ENCODE measurements at places on chromosomes 5 and 9.

DNA sequence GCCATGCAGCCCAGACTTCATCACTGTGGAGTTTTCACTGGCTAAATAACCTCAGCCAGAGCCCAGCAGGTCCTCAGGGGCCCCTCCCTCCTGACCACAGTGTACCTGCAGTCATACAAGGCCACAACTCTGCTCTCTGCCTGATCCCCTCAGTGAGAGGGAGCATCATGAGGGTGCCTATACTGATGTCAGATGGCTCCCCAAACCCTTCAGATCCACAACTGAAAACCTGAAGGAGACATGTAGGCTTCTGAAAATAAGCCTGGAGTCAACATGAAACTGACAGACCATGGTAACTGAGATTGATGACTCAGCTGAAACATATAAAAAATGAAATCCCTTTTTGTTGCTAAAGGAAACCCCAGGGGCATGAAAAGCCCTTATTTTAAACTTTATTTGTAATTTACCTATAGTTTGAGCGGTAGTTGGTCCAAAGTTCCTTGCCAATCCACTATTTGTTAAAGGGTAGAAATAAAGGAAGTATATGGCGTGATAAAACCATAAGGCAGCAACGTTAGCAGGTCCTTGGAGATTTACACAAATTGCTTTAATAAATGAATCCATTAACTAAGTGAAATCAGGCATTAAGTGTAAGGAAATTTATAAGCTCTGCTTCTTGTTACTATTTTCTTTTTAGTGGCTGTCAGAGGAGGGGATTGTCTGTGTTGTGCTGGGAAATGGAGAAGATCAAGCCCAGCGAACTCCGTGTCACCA is 68.3 kb downstream of the FGF1 start:
- DNase-seq: no peak

- DNase-seq: peak; percentile 14
Measured at GRCh38 chr5:36657563-36657995, 51.2 kb downstream of the SLC1A3 start.

GRCh38 chr5:33774341-33774740 is 117.4 kb downstream of the ADAMTS12 start:
- no peak for DNase-seq

DNA sequence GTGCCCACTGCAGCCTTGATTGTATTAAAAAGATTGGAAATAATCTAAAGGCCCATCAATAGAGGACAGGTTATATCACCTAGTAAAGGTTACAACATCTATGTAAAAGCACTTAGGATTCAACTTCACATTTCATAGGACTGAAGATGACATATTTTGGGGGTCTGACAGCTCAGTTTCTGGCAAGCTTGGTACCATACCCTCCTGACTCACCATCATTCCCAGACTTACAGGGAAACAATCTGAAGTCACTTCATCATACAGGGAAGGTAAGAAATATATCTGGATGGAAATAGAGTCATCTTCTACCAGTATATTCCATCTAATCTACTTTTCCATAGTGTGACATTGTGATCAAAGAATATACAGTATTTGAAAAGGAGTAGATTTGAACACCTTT is 28.8 kb upstream of the DAB2 start:
- DNase-seq: no peak

DNA sequence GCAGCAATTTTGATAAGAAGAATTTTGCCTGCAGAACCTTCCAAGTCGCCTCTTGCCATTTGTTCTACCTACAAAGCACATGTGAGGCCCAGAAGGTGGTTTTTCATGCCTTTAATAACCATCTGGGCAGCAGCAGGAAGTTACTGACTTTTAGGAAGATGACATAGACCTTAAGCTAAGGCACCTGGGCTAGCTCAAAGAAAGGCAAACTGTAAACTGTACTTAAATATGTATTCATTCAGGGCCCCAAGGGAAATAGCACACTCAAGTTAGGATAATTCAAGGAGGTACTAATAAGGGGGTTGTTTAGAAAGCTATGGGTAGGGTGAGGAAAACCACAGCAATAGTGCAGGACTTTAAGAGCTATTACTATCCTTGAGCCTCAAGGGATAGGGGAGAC is 57.3 kb upstream of the HSPB3 start:
- no peak for DNase-seq

GRCh38 chr9:136849960-136850865 is 1.0 kb downstream of the PHPT1 start:
- no peak for DNase-seq

- DNase-seq: no peak
Measured at GRCh38 chr9:21800931-21801682, 1.3 kb upstream of the MTAP start.

- no peak for DNase-seq
Measured at GRCh38 chr9:27041746-27042145, 36.3 kb upstream of the LRRC19 start.
